HEK293T (cell line): ENCODE measurements at places on chromosomes 1 and 21.
A peak's percentile ranks its signal among the peaks of the same experiment; 100 is the strongest.

DNA sequence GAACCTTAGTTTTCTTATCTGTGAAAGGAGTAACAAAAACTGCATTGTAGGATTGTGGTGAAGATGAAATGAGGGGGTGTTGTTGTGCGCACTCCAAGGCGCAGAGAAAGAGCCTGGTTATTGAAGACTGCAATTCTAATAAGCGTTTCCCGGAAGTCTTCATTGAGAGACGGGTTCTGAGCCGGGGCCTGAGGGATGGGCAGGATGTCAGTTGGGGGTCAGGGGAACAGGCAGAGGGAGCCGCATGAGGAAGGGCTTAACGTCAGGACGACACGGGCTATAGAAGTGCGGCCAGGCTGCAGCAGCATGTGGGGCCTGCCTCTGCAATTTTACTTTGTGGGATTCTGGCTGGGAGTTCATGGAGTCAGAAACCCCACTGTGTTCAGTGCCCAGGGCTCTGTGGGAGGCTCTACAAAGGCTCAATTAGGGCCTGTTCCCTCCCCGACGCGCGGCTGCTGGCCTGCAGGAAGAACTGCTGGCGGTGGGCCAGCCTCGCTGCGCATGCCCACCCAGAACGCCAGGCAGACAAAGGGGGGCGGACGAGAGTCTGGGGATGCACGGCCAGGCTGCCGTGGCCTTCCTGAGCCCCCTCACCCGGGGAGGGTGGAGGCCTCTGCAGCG, 20.7 kb downstream of the TRIM62 start:
- DNase-seq: peak; percentile 79

- no peak for DNase-seq
Observed at GRCh38 chr1:237164406-237165352, 122.7 kb downstream of the RYR2 start.

- no peak for DNase-seq
Observed at GRCh38 chr1:158311066-158311465, 20.3 kb downstream of the CD1B start.

DNA sequence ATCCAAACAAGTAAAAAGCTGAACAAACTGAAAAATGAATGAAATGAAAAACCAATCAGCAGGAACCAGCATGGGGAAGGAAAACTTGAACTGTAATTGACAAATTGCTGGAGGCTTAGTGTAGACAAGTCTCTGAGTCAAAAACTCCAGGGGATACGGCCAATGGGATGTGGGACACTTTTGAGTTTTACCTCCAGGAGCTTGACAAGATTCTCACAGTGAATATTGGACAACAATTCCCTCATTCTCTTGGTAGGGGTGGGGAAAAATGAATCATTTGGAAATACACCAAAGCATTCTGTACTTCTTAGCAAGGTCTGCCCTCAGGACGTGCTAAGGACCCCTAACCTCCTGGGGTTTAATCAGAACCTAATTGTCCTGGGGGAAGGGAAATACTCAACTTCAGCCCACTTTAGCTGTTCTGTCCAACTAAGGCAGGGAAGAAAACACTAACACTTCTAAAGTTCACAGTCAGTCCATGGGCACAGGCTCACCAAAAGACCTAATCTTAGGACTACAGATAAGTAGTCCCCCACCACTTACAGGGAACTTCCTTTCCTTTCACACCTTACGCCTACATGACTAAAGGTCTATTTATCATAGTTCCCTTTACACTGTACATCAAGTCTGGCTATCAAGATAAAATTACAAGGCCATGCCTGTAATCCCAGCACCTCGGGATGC, 60.7 kb upstream of the CDC42BPA start:
- no peak for DNase-seq

DNA sequence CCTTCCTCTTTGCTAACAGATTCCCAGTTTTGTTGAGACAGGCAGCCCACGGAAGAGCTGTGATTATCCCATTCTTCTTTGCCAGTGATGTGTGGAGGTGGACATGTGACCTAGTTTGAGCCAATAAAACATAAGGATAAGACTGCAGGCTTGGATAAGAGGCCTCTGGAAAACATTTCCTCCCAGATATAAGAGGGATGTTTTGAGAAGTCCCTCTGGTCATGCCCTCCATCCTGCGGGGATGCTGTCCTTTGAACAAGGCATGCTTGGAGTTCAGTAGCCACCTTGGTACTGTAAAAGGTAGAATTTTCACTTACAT, 155.7 kb downstream of the TM2D1 start:
- DNase-seq: peak; percentile 43

DNA sequence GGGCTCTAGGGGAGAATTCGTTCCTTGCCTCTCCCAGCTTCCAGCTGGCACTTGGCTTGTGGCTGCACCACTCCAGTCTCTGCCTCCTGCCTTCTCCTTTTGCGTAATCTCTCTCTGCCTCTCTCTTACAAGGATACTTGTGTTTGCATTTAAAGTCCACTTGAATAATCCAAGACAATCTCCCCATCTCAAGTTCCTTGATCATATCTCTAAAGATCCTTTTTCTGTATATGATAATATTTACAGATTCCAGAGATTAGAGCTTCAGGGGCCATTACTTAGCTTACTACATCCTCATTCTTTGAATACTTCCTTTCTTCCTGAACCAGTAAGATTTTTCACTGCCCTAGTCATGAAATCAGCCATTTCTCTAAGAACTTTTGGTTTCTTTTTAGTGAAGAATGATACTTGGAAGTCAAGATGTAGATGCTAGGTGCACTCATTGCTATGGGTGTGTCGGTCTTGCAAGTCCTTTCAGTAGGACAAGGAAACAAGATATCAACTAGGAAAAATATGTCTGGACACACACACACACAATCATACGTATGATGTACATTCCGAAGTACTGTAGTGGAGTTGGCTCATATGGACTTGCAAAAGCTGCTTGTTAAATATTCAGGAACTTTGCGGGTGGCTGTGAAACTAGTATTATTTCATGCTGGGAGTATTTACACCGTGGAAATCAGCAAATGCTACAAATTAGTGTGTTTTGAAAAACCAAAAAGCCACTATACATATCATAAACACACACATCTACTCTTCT, 20.8 kb upstream of the RLF start:
- DNase-seq: no peak

DNA sequence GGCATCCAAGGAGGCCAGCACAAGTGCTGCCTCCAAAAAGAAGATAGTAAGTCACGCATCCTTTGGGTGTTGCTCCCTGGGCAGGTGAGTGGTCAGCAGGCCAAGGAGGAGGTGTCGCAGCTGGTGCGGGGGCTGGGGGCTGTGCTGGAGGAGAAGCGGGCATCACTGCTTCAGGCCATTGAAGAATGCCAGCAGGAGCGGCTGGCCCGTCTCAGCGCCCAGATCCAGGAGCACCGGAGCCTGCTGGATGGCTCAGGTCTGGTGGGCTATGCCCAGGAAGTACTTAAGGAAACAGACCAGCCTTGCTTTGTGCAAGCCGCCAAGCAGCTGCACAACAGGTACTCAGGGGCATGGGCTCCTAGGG, 4.3 kb downstream of the TRIM46 start:
- DNase-seq: no peak

DNA sequence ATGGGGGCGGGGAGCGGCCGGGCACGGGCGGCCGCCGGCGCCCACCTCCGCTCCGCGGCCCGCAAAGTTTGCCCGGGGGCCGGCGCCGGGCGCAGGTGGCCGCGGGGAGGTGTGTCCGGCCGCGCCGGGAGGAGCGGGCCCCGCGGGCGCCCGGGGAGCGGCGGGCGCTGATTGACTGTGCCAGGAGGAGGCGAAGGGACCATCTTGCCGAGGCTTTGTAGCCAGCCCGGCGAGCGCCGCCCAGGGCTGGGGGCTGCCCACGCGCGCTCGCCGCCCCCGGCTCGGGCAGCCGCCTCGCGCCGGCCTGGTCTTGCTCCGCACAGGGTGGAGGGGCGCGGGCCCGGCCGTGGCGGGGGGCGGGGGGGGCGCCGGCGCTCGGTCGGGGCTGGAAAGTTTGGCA, 432 bp downstream of the EPHB2 start:
- peak; percentile 39 for DNase-seq

DNA sequence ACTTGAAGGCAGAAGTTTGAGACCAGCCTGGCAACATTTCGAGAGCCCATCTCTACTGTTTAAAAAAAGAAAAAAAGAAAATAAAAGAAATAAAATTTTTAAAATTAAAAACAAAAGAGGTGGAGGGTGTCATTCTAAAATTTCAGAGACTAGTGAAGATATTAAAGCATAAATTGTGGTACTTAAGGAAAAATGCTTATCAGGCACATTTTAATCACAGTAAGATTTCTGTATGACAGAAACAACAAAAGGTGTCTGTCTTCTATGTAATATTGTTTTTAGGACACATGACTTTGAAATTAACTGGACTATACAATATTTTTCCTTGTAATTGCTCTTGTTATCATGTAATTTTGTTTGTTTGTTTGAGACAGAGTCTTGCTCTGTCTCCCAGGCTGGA, 4.6 kb downstream of the WASF2 start:
- no peak for DNase-seq

DNA sequence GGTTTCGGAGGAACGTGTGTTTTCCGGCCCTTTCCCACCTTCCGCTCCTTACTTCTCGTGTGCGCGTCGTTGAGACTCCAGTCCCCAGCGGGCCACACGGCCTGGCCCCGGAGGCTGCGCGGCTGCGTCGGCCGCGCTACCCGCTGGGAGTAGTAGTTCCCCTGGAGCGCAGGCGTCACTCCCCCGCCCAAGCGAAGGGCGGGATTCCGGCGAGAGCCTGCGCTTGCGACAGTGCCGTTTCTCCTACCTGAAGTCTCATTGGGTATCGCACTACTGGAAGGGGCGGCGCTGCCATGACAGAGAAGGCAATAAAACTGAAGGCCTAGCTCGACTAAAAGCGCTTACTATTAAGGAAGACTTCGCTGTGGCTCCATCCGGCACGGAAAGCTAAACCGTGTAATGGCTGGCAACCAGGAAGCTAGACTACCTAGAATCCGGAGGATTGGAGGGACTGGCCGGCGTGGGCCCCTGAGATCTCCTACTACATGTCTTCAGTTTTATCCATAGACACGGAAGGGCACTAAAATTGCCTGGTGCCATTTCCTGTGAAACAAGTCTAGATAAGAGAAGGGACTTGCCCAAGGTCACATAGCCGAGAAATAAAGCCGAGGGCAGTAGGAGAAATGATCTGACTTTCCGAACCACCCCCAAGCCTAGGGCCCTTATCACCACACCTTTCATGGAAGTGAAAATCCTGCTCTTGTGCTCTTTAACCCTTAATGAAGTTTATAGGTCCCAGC, 797 bp upstream of the TMEM69 start:
- peak; percentile 90 for DNase-seq
